HFFc6 (cell line): ENCODE measurements at places on chromosomes 1 and 21. TPM values are rescaled to one million over a fixed set of nuclear protein-coding genes. Genes with fewer than 3 reads are reported as not detected.

Gene RNU1-1
- total RNA-seq, result 1,916 to 3,632 TPM (median 1,968 TPM) in 3 replicates

Gene AMPD2
- total RNA-seq, result 127 to 150 TPM (median 135 TPM) in 3 replicates

Gene GBP7
- not detected in 3 replicates for total RNA-seq

DNA sequence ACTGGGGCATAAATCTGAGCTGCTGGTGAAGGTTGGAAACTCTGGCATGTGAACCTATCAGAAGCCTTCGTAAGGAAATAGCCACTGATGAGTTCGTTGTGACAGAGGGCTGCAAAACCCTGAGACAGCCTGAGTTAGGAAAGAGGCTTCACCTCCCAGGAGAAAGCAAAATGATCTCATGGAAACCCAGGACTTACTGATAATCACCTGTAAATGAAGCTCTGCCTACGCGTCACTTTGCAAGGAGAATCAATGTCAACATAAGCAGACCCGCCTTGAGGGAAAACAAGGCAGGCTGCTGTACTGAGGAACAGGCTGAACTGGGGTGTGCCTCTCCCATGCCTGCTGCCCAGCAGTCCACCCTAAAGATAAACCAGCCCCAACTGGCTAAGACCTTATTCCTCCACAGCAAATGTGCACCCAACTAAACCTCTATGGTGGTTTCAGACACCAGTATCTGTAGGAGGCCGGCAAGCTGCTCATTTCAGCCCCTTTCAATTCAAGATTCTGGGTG is 46.8 kb upstream of the SLC44A3 start:
- no peak for DNase-seq

- no peak for DNase-seq
Observed at GRCh38 chr1:59146651-59147358, 150.1 kb upstream of the FGGY start.

- DNase-seq, result peak; percentile 77
Observed at GRCh38 chr1:207004931-207005830, 27.4 kb downstream of the C1orf116 start.

- DNase-seq, result no peak
Observed at GRCh38 chr1:17200756-17201155, 4.2 kb upstream of the PADI1 start.

Gene SSX2IP
- 75.0 to 113 TPM (median 78.3 TPM) in 3 replicates for total RNA-seq

DNA sequence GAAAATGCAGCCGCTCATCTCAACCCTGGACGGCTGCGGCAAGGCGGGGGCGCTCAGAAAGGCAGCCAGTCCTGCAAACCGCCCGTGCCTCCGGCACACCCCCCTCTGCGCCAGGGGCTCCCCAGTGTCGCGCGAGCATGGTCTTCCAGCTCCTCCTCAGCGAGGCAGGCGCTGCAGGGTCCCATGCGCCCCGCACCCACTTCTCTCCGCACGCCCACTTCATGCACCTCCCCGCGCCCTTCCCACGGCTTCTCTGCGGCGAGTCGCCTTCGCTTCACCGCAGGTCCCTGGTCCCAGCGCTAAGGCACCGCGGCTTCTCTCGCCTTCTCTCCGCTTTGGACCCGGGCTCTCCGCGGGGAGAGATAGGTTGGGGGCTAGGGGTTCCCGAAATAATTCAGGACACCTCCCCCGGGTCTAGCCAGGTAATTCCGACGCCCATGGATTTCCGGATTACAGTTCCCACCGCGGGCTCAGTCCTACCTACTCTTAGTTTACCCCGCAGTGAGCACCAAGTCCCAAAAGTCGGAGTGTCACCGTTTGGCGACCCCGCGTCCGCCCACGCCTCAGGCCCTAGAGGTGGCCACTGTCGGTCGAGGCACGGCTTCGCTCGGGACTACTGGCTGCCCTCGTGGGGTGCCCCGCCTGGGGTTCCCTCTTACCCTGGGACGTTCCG is 67.5 kb downstream of the SYT2 start:
- DNase-seq, result no peak

DNA sequence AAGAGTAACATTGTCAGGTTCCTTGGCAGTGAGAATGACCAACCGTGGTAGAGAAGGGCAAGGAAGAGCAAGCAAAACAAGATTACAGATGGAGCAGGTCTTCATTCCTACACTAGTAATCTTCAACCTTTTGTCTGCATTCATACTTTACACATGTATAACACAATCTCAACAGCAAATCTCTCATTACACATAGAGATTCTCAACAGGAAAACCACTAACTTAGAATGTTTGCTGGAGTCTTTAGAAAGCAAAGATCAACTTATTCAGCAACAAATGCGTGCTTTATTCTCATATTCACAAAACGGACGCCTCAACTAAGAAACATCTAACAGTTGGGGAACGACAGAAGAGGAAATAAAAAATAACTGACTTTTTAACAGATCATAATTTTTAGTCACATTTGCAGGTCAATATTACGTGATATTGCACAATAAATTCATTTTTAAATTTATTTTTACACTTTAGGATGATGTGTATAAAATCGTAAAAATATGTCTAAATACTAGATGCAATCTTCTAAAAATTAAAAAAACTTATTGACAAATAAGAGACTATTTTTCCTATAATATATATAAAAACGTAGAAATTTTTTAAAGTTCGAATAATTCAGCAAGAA is 82.9 kb downstream of the ARID4B start:
- no peak for DNase-seq

DNA sequence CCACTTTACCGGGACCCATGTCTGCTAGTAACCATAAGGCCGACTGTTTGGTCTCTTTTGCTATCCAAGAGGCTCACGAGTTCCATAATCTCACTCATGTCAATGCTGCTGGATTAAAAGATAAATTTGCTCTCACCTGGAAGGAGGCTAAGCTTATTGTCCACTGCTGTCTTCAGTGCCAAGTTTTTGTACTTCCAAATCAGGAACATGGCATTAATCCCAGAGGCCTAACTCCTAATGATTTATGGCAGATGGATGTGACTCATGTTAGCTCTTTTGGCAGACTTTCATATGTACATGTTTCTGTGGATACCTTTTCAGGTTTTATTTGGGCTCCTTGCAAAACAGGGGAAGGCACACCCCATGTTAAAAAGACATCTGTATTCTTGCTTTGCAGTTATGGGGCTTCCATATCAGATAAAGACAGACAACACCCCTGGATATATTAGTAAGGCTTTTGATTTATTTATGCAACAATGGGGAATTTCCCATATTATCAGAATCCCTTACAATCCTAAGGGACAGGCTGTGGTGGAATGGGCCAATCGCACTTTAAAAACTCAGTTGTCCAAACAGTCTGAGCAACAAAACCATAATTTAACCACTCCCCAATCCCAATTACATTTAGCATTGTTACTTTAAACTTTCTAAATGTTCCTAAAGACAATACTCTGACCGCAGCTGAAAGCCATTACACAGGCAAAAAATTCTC is 162.7 kb downstream of the IER5 start:
- DNase-seq, result peak; percentile 36

DNA sequence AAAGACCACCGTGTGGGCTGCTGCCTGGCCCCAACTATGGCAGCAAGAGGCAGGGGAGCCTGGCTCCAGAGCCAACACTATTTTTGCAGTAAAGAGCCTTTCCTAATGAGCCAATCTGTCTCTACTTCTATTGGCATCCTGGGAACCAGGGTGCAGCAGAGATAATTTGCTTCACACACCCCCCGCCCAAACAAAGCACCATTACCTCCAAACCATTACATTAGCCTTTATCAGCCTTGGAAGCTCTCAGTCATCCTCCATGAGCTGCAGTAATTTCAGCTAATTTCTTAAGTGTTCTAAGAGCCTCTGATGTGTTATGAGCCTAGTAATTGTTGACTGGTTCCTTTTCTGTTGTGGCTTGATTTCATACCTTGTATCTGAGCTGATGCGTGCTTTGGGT is 21.6 kb downstream of the ARMH1 start:
- no peak for DNase-seq

- DNase-seq, result peak; percentile 88
Observed at GRCh38 chr21:34881839-34882371, 167.2 kb downstream of the RUNX1 start.

Gene ESRRG
- 0.05 TPM in 1 of 3 replicates, not detected in the others for total RNA-seq

- no peak for DNase-seq
Observed at GRCh38 chr1:147283011-147283410, 40.5 kb downstream of the CHD1L start.

GRCh38 chr1:42186152-42186551 is 21.6 kb upstream of the GUCA2A start:
- peak; percentile 62 for DNase-seq

GRCh38 chr1:80531182-80531581 is 1269.6 kb upstream of the ADGRL2 start:
- DNase-seq, result no peak

Gene EEIG2
- 3.3 to 5.0 TPM (median 4.2 TPM) in 3 replicates for total RNA-seq

Gene CD1B
- not detected in 3 replicates for total RNA-seq

Gene NTRK1
- total RNA-seq, result not detected in 3 replicates

GRCh38 chr1:165840423-165840822 is 13.0 kb downstream of the UCK2 start:
- DNase-seq, result no peak

DNA sequence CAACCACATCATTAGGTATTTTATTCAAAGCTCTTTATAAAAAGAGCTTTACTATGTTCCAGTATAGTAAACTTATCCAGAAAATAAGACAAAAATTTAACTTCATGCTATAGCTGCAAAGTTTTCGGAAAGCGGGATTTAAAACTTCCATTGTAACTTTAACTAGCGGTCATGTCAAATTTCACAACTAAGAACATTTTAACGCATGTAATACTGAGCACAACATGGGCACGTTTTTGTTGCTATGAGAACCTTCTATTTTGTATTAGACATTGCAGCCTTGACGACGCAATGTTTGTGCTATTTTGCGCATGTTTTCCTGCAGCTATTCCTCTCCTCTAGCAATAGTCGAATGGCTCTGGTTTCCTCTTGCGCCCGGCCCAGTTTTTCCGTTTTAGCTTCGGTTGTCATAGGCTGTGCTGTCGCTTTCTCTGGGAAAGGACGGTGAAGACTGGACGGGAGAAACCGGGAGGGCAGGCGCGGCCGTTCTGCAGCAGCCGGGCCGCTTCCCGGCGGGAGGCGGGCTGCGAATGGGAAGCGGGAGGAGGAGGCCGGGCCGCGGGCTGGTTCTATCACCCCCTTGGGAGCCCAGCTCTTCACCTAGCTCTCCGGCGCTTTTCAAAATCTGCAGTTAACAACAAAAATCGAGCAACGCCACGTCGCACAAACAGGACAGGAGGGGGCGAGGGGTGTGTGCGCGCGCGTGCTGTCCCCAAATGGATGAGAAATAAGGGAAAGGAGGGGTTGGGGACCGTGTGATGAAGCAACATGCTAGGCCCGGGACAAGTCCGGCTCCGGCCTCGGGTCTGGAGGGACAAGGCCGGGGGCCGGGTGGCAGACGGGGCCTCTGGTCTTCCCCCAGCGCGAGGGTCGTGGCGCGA is 105.3 kb upstream of the HNRNPU start:
- peak; percentile 96 for DNase-seq

Gene RPTN
- total RNA-seq, result not detected in 3 replicates

DNA sequence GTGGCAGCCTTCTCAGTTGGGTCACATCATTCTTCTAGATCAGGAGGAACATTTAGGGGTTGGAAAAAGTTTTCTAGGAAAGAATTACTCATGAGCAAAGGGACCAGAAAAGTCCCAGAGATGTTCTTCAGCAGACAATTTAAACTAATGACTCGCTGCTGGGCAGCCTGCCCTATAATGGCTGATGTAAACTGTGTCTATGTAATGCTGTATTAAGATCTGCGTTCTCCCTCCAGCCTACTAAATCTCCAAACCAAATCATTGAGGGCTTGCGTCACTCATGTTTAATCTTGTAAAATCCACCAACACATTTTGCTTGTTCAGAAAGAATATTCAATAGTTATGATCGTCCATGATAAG is 92.1 kb downstream of the LRRC8C start:
- DNase-seq, result peak; percentile 75

GRCh38 chr1:104248385-104248784 is 498.7 kb downstream of the AMY1C start:
- no peak for DNase-seq

- no peak for DNase-seq
Observed at GRCh38 chr1:220887520-220888416, 8.5 kb downstream of the HLX start.
